ENCODE measurements at places on chromosomes 11 and 22.
A peak's percentile ranks its signal among the peaks of the same experiment; 100 is the strongest.

DNA sequence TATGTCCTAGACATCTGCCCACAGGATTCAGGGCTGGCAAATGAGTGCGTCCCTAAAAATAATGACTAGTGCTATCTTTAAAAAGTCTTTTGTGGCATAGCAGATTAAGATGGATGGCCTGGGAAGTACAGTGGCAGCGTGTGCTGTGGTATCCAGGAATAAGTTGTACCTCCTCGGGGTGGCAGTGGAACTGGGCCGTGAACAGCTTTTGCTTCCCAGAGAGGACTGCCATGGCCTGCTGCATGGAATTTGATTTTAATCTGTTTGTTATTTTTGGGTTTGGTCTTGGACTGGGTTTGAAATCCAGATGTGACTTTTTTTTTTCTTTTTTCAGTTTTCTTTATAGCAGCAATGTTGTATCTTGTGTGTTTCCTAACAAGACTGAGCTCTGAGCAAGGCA, 71.3 kb upstream of the PARVG start:
- no peak for DNase-seq

GRCh38 chr11:16958833-16959232, 55.4 kb downstream of the PLEKHA7 start:
- no peak for DNase-seq

DNA sequence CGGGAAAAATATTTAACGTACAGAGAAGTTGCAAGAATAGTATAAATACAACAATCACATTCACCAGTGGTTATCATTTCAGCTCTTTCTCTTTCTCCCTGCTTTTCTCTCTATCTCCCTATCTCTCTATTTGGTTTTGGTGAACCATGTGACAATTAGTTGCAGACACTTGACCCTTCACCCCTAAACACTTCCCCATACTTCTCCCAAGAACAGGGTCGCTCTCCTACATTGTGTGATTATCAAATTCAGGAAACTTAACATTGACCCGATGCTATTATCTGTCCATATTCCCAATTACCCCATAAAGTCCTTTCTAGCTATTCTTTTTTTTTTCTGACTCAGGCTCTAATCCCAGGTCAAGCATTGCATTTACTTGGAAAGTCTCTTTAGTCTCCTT, 4.8 kb upstream of the CYB5R3 start:
- no peak for DNase-seq

DNA sequence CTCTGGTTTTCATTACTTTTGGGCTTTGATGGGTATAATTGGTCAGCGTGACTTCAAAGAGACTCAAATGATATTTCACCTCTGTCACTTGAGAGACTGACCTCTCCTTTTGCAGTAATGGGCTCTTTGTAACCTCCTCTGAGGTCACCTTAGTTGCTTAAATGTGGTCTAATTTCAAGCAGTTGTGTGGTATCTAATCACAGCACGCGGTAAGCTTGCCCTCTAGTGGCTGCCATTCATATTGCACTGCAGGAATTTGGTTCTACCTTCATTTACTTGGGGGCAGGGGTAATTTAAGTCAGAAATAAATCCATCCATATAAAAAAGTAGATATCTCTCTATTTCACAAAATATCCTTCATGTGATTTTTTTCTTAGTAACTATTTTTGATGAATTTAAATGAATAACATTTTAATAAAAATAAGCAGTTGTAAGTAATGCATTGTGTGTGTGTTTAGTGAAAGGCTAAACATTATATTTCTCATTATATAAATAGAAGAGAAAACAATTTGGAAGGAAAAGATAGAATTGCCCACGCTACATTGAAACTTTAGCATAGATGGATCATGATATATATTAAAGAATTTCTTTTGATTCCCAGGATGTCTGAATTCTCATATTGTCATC, 55.0 kb upstream of the ANO3 start:
- DNase-seq = peak; percentile 70

DNA sequence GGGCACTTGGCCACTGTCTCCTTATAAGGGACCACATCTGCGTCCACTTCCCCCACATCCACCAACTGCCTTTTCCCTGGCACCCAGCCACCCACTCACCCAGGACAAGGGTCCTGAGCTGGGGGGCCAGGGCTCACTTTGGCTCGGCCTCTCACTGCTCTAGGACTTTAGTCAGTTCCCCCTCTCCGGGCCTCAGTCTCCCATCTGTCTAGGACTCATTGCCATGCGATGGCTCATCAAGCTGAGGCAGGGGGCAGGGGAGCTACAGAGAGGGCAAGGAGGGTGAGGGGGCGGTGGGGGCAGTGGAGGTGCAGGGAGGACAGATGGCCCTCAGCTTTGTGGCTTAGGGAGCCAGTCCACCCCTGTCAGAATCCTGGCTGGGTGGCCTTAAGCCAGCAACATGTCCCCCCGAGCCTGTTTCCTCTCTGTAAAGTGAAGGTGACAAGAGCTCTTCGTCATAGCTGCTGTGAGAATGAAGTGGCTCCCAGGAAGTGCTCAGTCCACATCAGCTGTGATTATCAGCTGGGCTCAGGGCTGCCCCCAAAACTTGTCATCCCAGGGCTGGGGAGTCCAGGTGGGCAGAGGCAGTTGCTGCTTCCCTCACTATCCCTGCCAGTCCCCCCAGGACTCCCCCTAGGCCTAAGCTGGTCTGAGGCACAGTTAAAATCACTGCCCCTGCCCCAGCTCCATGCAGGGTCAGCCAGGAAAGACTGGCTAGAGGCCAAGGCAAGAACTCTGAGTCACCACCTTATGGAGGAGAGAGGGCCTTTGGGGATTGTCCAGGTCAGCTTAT, 14.9 kb downstream of the RAC2 start:
- DNase-seq = peak; percentile 90

DNA sequence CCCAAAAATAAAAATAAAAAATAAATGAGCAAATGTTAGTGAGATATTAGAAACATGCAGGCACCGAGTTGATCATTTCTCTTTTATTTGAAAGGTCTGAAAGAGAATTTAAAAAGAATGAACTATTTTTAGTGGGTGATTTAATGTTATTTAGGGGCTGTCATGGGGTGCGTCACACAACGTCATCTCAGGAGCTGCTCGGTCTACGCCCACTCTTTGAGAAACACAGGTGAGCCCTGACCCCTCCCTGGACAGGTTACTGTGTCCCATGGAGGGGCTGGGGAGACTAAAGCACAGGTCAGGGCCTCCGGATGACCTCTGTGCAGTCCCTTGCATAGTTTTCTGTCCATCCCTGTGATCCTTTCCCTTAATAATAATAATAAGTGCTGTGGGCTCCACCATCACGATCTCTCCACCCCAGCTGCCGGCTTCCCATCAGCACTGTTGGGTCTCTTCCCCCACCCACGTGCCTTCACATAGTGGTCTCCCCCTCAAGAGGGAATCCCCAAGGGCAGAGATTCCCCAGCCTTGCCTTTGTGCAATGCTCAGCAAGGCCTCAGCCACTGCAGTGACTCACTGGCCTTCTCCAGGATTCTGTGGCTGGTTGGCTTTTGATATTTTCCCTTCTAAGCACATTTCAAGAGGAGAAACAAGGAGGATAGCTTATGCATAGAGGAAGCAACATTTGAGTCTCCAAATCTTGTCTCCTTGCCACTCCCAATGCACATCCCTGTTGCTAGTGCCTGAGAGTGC, 159.9 kb downstream of the TTC17 start:
- DNase-seq = peak; percentile 34

GRCh38 chr11:17406818-17407149, 18.3 kb upstream of the KCNJ11 start:
- DNase-seq = no peak

DNA sequence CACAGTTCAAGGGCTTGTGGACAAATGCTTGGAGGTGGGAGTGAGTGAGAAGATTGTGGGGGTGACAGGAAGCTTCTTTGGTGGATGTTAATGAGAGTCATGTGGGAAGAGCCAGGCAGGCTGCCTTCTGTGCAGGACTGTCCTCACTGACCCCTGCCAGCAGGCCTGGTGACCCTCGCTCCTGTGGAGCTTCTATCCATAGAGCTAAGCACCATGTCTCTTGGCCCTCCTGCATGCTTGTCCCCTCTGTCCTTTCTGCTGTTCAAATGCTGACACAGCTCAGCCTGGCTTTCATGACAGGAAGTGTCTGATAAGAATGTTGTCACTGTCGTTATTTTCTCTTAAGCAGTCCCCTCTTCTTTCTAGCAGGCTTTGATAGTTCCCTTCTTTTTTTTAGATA, 37.6 kb downstream of the NAT10 start:
- DNase-seq = no peak

- DNase-seq = peak; percentile 70
Observed at GRCh38 chr11:6667733-6668374, 12.2 kb upstream of the DCHS1 start.

- DNase-seq = no peak
Observed at GRCh38 chr11:23023319-23023718, 163.0 kb upstream of the CCDC179 start.

GRCh38 chr22:46953968-46954765, 191.7 kb downstream of the TBC1D22A start:
- DNase-seq = no peak

GRCh38 chr22:40716116-40716515, 36.8 kb downstream of the MCHR1 start:
- DNase-seq = no peak

DNA sequence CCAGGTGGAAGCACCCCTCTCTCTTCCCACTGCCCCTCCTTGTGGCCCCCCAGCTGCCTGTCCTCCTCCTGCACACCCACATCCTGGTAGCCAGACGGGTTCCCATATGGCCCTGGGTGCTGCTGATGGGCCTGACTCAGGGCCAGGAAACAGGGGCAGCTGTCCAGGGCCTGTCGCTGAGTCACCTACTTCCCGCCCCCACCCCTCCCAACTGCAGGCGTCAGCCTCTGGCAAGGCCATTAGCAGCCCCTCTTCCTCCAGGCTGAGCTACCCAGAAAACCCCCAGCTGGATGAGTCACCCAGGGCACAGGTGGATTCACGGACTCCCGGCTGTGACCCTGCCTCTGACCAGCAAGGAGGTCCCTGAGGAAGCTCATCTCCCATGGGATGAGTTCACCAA, 6.9 kb upstream of the GAL start:
- peak; percentile 91 for DNase-seq

GRCh38 chr11:393219-394033, 583 bp upstream of the PKP3 start:
- peak; percentile 92 for DNase-seq

DNA sequence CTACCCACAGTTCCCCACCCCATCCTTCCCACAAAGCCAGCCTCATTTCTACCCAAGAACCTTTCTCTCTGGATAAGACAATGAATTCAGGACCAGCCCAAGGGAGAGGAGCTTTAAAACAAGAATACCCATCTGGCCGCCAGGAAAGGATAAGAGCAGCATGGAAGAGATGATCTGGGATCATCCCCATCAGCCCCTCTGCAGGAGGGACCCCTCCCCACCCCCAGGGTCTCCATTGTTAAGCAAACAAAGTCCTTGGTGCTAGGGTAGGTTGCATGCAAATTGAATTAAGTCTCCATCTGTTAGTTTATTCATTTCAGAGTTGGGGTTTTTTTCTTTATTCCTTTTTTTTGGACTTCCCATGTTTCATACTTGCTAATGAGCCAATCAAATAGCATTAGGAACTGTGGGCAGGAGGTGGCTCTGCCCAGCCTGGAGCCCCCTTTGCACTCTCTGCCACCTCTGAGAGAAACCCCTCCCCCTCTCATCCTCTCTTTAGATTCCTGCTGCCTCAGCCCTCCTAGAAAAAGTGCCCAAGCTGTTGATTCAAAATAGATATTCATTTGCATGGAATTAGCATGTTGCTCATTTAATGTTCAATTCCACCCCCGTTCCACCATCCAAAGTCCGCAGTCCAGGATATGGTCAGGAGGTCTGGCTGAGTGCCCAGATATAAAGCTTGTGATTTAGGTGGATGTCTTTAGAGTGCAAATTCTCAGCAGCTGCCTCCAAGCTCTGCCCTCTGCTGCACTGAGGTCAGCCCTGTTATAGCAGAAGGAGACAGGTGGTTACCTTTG, 138.5 kb upstream of the NCAM1 start:
- no peak for DNase-seq

DNA sequence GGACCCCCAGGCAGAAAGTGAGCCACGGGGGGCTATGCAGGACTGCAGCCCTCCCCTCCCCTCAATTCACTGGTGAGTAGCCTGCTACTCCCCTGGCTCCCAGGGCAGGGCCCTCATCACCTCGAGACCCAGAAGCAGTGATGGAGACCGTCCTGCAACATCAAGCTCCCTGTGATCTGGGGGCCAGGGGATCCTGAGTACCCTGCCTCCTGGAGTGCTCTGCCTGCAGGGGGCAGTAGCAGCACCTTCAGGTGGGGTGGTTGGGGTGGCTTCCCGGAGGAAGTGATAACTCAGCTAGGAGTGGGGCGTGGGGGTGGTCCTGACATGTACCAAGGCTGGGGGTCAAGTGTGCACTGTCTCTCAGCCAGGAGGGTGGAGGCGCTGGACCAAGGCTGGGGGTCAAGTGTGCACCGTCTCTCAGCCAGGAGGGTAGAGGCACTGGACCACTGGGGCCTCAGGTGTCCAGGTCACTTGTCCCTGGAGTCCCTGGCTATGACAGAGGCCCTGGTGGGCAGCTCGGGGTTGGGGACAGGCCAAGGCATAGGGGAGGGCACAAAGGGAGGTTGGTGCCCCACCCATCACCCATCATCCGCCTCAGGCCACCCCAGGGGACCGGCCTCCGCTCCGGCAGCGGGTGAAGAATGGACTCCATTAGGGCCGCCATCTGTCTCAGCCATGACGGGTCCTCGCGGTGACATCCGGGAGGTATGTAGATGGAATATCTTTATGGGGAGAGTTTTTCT, 9.4 kb downstream of the RTN4R start:
- DNase-seq = no peak

GRCh38 chr11:128374026-128374425, 213.3 kb downstream of the ETS1 start:
- DNase-seq = no peak

GRCh38 chr11:2437516-2437915, 6.8 kb downstream of the TRPM5 start:
- DNase-seq = no peak

GRCh38 chr22:46050916-46051614, 74.1 kb upstream of the WNT7B start:
- DNase-seq = no peak

DNA sequence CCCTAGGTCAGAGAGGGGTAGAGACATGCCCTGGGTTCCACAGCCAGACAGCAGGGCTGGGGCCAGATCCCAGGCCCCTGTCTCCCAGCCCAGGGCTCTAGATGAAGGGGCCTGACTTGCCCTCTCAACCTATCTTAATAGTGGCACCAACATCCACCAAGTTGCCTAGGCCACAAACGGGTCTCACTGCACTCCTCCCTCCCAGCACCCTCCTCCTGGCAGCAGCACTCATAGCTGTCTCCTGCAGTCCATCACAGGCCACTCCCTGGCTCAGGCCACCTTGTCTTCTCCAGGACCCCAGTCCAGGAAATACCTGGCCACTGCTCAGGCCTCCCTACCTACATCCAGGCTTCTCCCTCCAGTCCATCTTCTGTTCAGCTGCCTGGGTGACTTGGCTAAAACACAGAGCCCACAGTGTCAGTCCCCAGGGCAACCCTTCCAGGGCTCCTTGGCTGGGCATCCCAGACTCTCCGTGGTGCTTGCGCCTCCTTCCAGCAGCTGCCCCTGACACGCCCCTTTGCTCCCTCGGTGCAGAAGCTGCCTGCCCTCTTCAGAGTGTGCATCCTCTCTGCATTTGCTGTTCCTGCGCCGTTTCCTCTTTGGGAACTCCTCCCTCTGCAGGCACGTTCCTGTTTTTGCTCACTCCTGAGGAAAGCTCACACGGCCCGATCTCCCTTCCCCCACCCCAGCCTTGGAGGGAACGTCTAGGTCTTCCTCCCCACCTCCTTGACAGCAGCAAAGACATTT, 40.5 kb downstream of the LRRC32 start:
- peak; percentile 27 for DNase-seq

- DNase-seq = no peak
Observed at GRCh38 chr22:48742556-48743343, 1084.9 kb downstream of the BRD1 start.

- DNase-seq = no peak
Observed at GRCh38 chr11:74766905-74767304, 18.3 kb downstream of the RNF169 start.
